Memory B cell (primary cell): ENCODE measurements at places on chromosomes 4 and X.

- no peaks in the 10 kb centered on the region for H3K36me3 ChIP-seq
- DNase-seq = no peak
- no peaks in the 10 kb centered on the region for H3K4me1 ChIP-seq
- no peak overlapping the region for H3K4me3 ChIP-seq
- no peak overlapping the region for H3K27ac ChIP-seq
Observed at GRCh38 chrX:47093248-47093647, 15.0 kb downstream of the RGN start.

DNA sequence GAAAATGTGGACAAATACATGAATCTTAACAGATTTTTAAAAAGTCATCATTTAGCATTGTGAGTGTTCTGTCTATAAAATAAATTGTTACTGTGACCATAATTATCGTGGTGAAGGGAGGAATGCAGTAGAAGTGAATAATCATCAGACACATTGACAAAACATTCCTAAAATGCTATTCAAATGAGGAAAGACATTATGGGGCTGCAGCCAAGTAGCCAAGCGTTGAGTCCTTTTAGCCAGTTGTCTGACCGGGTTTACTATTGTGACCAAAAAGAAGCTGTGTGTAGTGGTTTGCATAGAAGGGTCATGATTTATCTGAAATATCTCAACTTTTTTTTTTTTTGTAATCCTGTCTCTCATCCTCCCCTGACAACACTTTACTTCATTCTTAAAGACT lies 19.5 kb downstream of the WWC2 start:
- H3K4me1 ChIP-seq = no peaks in the 10 kb centered on the region
- H3K27me3 ChIP-seq = peaks cover 8% of the 10 kb centered on the region
- no peak for DNase-seq
- no peaks in the 10 kb centered on the region for H3K36me3 ChIP-seq
- no peak overlapping the region for H3K4me3 ChIP-seq
- no peak overlapping the region for H3K27ac ChIP-seq

- H3K4me3 ChIP-seq = no peak overlapping the region
- H3K27me3 ChIP-seq = peaks cover 2% of the 10 kb centered on the region
- H3K36me3 ChIP-seq = no peaks in the 10 kb centered on the region
- peaks cover 3% of the 10 kb centered on the region for H3K4me1 ChIP-seq
- no peak for DNase-seq
Observed at GRCh38 chr4:112898357-112899141, 150.9 kb upstream of the ANK2 start.

- DNase-seq = no peak
- no peaks in the 10 kb centered on the region for H3K36me3 ChIP-seq
- no peaks in the 10 kb centered on the region for H3K4me1 ChIP-seq
- no peak overlapping the region for H3K4me3 ChIP-seq
- H3K27ac ChIP-seq = no peak overlapping the region
Observed at GRCh38 chr4:182560358-182560757, 317.2 kb downstream of the TENM3 start.

GRCh38 chr4:101993842-101994775 lies 203.6 kb downstream of the BANK1 start:
- peaks cover 55% of the 10 kb centered on the region for H3K36me3 ChIP-seq
- peaks cover 74% of the 10 kb centered on the region for H3K4me1 ChIP-seq
- no peak for DNase-seq
- peak overlapping the region; percentile 83 for H3K27ac ChIP-seq

DNA sequence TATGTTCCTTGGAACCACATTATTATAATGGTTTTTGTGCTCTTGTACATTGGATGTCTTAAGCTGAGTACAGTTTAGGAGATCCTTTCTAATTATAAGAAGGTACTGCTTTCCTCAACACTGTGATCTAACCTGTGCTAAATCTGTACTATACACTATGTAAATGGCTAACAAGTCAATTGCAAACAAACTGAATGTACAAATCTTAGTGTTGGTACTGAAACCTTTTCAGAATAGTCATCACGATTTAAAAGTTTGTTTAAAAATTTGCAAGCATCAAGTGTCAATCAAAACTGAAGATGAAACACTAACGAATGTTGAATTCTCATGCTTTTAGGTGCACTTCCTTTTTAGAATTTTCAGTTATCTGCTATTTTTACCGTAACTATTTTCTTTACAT lies 2090.4 kb upstream of the TENM3 start:
- no peak for DNase-seq
- H3K27ac ChIP-seq = no peak overlapping the region
- no peaks in the 10 kb centered on the region for H3K4me1 ChIP-seq
- H3K36me3 ChIP-seq = no peaks in the 10 kb centered on the region
- no peak overlapping the region for H3K4me3 ChIP-seq

- no peak overlapping the region for H3K27ac ChIP-seq
- no peaks in the 10 kb centered on the region for H3K4me1 ChIP-seq
- no peak overlapping the region for H3K4me3 ChIP-seq
- no peak for DNase-seq
- H3K27me3 ChIP-seq = no peaks in the 10 kb centered on the region
Observed at GRCh38 chr4:87356832-87357526, 34.0 kb downstream of the HSD17B11 start.

DNA sequence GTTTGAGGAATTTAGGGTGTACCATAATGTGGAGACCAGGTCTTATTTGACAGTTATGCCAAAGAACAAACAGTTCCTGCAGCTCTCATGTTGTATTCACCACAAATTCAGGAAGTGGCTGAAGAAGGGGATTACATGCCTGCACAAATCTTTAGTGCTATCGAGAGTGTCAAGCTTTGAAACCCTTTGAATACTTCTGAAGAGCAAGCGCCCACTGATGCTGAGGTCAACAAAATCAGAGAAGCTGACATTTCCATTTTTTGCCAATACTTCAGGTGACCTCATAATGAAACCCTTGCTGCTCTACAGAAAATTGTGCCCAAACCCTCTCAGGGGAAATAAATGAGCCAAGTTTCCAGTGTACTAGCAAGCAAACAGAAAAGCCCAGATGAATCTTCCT lies 28.4 kb downstream of the PAK3 start:
- H3K36me3 ChIP-seq = no peaks in the 10 kb centered on the region
- peaks cover 2% of the 10 kb centered on the region for H3K4me1 ChIP-seq
- no peak overlapping the region for H3K27ac ChIP-seq
- no peak overlapping the region for H3K4me3 ChIP-seq

- H3K4me1 ChIP-seq = no peaks in the 10 kb centered on the region
- H3K27me3 ChIP-seq = no peaks in the 10 kb centered on the region
- DNase-seq = no peak
- no peak overlapping the region for H3K4me3 ChIP-seq
- peaks cover 3% of the 10 kb centered on the region for H3K36me3 ChIP-seq
Observed at GRCh38 chr4:90641861-90642599, 514.8 kb downstream of the CCSER1 start.

DNA sequence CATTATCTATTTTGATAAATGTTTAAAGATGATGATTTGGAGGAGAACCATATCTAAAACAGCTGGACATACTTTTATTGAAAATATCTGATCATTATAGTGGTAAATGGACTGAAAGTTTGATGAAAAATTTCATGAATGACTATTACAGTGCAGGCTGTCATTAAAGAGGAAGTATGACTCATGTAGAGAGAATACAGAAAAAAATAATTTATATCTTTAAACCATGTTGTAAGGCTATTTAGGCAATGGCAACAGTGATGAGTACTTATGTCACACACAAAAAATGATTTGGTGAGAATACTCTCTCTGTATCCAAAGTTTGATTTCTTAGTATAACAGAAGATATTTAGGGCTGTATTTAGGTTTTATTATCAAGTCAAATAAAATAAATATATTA lies 3.9 kb upstream of the GLRB start:
- no peaks in the 10 kb centered on the region for H3K4me1 ChIP-seq
- H3K36me3 ChIP-seq = no peaks in the 10 kb centered on the region
- H3K27ac ChIP-seq = no peak overlapping the region
- H3K27me3 ChIP-seq = peaks cover 2% of the 10 kb centered on the region
- H3K4me3 ChIP-seq = no peak overlapping the region

GRCh38 chrX:861340-861890 lies 230.8 kb downstream of the SHOX start:
- H3K27me3 ChIP-seq = no peaks in the 10 kb centered on the region
- H3K27ac ChIP-seq = no peak overlapping the region
- no peak overlapping the region for H3K4me3 ChIP-seq
- H3K36me3 ChIP-seq = no peaks in the 10 kb centered on the region
- no peak for DNase-seq
- H3K4me1 ChIP-seq = no peaks in the 10 kb centered on the region

- no peaks in the 10 kb centered on the region for H3K36me3 ChIP-seq
- H3K4me3 ChIP-seq = no peak overlapping the region
- H3K27me3 ChIP-seq = no peaks in the 10 kb centered on the region
- H3K4me1 ChIP-seq = peaks cover 2% of the 10 kb centered on the region
Observed at GRCh38 chr4:54783402-54784110, 125.8 kb downstream of the KIT start.

DNA sequence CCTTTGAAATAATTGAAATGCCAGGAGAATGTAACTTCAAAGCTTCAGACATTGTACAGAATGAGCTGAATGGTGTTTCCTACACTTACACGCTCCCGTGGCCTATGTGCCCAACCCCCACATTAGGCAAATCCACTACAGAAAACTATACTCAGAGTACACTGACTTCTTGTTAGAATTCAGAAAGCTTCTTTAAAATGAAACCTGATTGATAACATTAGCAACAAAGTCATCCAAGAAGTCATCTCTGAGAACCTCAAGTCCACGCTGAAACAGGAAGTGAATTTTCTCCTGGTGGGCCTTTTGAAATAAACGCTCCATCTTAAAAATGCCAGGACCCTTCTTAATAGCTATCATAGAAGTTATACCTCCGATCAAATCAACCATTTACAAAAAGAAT lies 136.3 kb downstream of the TSPAN5 start:
- DNase-seq = no peak
- no peaks in the 10 kb centered on the region for H3K27me3 ChIP-seq
- peaks cover 29% of the 10 kb centered on the region for H3K4me1 ChIP-seq
- no peaks in the 10 kb centered on the region for H3K36me3 ChIP-seq
- H3K27ac ChIP-seq = peak overlapping the region; percentile 52
- no peak overlapping the region for H3K4me3 ChIP-seq

DNA sequence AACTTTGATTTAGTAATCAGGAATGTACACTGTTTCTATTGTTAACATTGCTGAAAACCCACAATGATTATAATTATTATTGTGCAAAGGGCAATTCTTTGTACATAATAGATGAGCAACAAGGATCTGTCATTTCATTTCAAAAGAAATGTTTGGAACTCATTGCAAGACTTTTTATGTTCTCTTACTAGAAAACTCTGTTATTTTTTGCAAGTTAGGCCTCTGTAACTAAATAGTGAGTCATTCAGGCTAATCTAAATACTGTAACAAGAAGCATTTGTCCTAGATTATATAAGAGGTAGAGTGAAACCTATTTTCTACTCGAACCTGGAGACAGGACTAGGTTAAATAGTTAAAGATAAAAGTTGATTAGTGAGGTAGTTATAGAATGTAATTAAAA lies 93.2 kb upstream of the FAM47B start:
- H3K27ac ChIP-seq = no peak overlapping the region
- H3K27me3 ChIP-seq = no peaks in the 10 kb centered on the region
- no peak overlapping the region for H3K4me3 ChIP-seq
- no peaks in the 10 kb centered on the region for H3K4me1 ChIP-seq

DNA sequence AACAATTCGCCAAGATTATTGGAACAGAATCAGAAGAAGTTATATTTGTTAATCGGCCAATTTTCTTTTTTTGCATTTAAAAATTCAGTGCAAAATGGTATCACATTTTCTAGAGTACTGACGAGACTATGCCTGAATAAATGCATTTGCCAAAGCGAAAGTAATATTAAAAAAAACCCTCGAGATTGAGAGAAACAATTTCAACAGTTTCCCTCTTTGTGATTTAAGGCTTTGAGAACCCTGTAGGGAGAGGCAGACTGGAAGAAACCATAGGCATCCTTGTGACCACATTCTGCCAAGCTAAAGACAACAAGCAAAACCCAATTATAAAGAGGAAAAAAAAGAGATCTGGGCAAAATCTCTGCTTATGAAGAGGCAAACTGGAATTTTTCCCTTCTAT lies 218.1 kb upstream of the GK2 start:
- no peaks in the 10 kb centered on the region for H3K4me1 ChIP-seq
- H3K27ac ChIP-seq = no peak overlapping the region
- no peak for DNase-seq

DNA sequence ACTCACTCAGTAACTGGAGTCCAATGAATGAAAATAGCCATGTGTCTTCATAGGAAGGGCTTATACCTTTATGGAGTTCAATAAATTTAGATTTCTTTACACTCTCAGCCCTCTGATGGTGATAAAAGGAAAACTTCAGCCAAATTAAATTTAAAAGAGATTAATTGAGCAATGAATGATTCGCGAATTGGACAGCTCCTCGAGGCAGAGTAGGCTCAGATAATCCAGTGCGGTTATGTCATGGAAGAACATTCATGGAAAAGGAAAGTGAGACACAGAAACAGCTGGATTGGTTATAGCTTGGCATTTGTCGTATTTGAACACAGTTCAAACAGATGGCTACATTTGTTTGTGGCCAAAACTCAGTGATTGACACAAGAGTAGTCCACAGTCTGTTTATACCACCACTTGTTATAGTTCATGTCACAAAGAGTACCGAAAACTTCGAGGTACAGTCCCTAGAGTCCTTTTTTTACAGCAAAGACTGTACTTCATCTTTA lies 54.6 kb upstream of the TACR3 start:
- no peaks in the 10 kb centered on the region for H3K4me1 ChIP-seq
- no peaks in the 10 kb centered on the region for H3K27me3 ChIP-seq
- no peak for DNase-seq
- H3K4me3 ChIP-seq = no peak overlapping the region
- no peaks in the 10 kb centered on the region for H3K36me3 ChIP-seq
- no peak overlapping the region for H3K27ac ChIP-seq

- no peaks in the 10 kb centered on the region for H3K27me3 ChIP-seq
- no peak overlapping the region for H3K27ac ChIP-seq
- no peaks in the 10 kb centered on the region for H3K4me1 ChIP-seq
- DNase-seq = no peak
- no peaks in the 10 kb centered on the region for H3K36me3 ChIP-seq
Observed at GRCh38 chr4:177860171-177860570, 417.9 kb upstream of the AGA start.

DNA sequence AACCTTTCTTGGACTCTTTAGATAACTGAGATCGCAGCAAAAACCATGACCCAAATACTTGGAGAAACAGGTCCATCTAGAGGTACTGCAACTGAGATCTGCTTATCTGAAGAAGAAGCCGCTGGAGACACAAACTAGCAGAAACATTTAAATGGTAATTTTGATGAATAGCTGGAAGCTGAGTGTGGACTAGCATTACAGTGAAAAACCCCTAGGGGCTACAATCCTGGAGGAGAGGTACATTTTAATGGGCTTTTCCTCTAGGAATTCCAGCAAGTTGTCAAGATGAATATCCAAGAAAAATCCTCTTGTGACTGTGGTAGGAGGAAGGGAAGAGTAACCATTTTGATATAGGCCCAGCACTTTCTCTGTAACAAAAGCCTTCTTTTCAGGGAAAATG lies 592.5 kb upstream of the GRIA3 start:
- no peak for DNase-seq
- no peaks in the 10 kb centered on the region for H3K27me3 ChIP-seq
- H3K4me3 ChIP-seq = no peak overlapping the region
- no peaks in the 10 kb centered on the region for H3K4me1 ChIP-seq
- H3K36me3 ChIP-seq = no peaks in the 10 kb centered on the region

DNA sequence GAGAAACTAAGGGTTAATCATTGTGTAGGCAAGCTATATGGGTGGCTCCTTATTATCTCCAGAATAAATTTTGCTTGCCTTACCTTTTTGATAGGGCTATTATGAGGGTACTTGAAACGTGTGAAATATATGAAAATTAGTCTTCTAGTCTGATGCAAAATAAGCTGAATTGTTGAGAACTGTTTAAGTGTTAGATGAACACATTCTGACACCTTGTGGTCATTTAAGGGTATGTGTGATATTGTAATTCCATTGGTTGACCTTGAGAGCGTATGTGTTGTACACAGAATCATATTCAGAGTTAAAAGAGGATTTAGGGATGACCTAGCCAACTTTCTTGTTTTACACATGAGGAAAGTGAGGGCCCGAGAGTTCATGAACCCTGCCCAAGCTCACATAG lies 44.6 kb upstream of the LINC00632 start:
- no peak overlapping the region for H3K4me3 ChIP-seq
- no peak for DNase-seq
- no peaks in the 10 kb centered on the region for H3K4me1 ChIP-seq
